ENCODE measurements at places on chromosomes 6 and 20.
A peak's percentile ranks its signal among the peaks of the same experiment; 100 is the strongest.

- no peak for DNase-seq
Measured at GRCh38 chr20:16771213-16771612, 23.1 kb downstream of the OTOR start.

- DNase-seq: peak; percentile 29
Measured at GRCh38 chr6:42030585-42031506, 19.5 kb upstream of the TAF8 start.

- no peak for DNase-seq
Measured at GRCh38 chr6:47034421-47034820, 7.7 kb downstream of the ADGRF1 start.

GRCh38 chr6:27994616-27995015 is 37.6 kb downstream of the OR2B6 start:
- no peak for DNase-seq

GRCh38 chr6:97049253-97050011 is 124.9 kb downstream of the KLHL32 start:
- no peak for DNase-seq

DNA sequence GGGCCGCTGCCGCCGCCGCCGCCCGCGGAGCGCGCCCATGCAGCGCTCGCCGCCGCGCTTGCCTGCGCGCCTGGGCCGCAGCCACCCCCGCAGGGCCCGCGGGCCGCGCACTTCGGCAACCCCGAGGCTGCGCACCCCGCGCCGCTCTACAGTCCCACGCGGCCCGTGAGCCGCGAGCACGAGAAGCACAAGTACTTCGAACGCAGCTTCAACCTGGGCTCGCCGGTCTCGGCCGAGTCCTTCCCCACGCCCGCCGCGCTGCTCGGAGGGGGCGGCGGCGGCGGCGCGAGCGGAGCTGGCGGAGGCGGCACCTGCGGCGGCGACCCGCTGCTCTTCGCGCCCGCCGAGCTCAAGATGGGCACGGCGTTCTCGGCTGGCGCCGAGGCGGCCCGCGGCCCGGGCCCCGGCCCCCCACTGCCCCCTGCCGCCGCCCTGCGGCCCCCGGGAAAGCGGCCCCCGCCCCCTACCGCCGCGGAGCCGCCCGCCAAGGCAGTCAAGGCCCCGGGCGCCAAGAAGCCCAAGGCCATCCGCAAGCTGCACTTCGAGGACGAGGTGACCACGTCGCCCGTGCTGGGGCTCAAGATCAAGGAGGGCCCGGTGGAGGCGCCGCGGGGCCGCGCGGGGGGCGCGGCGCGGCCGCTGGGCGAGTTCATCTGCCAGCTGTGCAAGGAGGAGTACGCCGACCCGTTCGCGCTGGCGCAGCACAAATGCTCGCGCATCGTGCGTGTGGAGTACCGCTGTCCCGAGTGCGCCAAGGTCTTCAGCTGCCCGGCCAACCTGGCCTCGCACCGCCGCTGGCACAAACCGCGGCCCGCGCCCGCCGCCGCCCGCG is 730 bp downstream of the INSM1 start:
- no peak for DNase-seq

GRCh38 chr20:59661621-59662020 is 57.3 kb downstream of the PHACTR3 start:
- no peak for DNase-seq

- DNase-seq: no peak
Measured at GRCh38 chr6:100768816-100769351, 112.2 kb downstream of the ASCC3 start.

- no peak for DNase-seq
Measured at GRCh38 chr20:36425166-36425565, 116.2 kb upstream of the MYL9 start.

- DNase-seq: peak; percentile 74
Measured at GRCh38 chr6:2970753-2971419, 481 bp downstream of the SERPINB6 start.

DNA sequence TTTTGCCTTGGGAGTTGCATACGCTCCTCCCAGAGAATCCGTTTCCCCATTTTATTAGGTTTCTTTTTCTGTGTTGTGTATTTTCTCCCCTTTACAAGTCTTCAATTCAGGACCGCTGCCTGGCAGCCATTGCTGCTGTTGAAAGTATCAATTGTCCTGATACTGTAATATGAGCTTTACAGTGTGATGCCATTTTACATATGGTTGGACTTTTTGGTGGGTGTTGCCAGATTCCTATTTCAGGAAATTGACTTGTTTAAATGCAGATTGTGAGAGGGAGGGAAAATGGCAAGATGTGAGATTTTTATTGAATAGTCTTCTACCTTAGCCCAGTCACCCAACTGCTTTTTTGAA is 1.2 kb downstream of the PANK2 start:
- no peak for DNase-seq

DNA sequence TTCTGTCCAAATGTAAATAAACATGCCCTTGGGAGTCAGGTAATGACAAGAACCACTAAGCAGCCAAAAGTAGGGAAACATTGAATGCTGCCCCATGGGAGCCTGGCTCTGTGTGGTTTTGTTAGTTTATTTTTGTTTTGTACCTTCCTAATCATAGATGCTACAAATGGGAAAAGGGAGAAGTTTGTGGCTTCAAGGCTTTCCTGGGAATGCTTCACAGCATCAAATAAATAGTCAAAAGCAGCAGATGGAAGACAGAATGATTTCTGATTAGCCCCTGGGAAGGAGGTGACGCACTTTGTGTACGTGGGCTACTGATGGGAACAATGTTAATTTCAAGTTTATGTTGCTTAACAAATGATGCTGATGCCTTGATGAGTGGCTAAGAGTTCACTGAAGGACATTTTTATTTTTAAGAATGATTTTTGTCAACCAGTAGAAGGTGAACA is 532.7 kb downstream of the BCKDHB start:
- no peak for DNase-seq

DNA sequence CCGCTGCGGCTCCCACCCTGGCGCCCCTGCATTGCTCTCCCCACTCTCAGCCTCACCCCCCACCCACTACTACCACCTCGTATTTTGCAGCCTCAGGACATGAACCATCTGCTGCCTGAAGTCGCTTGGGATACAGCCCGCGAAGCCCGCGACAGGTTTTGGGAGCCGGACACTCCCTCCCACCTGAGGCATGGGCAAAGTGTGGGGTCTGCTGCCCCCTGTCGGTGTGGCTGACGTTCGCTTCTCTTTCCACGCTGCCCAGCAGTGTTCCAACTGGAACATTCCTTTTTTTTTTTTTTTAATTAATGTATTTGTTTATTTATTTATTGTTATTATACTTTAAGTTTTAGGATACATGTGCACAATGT is 15.3 kb upstream of the LPA start:
- no peak for DNase-seq

- DNase-seq: no peak
Measured at GRCh38 chr20:44688053-44688625, 27.0 kb upstream of the CCN5 start.

DNA sequence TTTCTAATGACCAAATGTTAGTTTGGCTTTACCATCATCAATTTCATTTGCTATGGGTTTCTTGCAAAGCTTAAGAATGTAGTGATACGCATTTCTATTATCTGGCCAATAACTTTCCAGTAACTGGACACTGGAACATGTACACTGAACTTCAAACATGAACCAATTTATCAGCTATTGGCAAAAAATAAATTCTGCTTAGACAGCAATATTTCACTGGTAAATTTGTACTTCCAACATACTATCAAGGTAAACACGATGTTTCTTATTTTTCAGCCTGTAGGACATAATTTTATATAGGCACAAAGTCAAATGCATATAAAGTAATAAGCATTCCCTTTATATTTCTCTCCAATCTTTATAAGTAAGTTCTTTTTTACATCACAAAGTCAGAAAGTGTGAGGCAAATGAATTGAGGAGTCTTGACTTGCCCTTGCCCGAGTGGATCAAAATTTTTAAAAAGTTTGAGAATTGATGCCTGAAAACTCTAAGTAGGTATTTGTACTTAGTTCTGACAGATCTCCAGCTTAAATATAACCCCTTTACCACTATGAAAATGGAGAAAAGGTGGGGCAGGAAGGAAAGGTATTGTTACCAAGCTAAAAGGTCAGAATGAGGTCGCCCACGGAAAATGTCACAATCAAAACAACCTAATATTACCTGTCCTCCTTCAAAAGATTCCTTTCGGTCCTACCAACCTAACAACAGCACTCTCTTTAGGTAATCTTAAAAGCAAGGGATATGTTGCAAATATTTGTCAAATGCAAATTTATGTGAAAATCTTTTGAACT is 41.3 kb downstream of the STK38 start:
- DNase-seq: no peak

- no peak for DNase-seq
Measured at GRCh38 chr6:33174784-33175183, 17.5 kb downstream of the COL11A2 start.

- DNase-seq: no peak
Measured at GRCh38 chr6:41171908-41172307, 9.0 kb upstream of the TREM2 start.

DNA sequence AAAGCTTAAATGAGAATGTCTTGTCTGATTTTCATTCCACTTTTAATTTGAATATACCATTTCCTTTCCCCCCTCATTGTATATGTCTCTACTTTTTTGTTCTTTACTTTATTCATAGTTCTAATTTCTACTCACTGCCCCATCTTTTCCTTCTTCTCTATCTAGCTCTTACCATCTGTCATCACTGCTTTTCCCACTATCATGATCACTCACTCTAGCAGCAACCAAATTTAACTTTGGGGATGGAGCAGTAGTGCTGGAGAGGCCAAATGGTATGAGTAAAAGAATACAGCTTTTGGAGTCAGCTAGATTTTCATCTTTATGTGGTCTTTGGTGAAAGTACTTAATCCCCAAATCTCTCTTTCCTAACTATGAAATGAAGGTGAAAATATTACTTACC is 25.5 kb downstream of the QKI start:
- no peak for DNase-seq

DNA sequence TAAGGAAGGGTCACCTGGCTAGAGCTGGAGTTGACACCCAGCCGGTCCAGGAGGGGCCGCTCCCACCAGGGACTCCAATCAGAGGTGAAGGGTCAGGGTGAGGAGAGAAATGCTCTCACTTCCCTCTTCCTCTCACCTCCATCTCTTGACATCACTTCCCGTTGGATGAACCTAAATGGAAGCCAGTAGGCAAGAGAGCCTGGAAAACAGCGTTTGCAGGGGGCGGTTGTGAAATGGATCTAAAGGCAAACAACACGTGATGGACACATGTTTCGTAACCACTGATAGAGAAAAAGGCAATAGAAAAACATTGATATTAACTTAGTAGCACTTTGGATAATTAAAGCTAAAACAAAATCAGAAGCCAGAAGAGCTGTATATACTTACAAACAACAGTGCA is 105.6 kb upstream of the FOXA2 start:
- no peak for DNase-seq

DNA sequence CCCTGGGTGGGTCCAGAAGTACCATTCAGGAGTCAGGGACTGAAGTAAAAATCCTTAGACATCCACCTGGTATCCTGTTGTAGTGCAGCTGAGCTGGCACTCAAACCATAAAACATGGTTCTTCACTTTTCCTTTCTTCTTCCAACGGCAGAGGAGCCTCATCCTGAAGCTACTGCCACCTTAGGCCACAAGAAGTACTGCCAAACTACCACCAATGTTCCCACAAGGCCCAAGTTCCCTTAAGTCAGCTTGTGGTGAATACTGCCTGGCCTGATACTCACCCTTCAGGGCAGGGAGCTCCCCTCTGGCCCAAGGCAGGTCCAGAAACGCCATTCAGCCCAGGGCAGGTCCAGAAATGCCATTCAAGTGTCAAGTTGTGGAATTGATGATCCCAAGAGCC is 1053.4 kb upstream of the CITED2 start:
- no peak for DNase-seq

DNA sequence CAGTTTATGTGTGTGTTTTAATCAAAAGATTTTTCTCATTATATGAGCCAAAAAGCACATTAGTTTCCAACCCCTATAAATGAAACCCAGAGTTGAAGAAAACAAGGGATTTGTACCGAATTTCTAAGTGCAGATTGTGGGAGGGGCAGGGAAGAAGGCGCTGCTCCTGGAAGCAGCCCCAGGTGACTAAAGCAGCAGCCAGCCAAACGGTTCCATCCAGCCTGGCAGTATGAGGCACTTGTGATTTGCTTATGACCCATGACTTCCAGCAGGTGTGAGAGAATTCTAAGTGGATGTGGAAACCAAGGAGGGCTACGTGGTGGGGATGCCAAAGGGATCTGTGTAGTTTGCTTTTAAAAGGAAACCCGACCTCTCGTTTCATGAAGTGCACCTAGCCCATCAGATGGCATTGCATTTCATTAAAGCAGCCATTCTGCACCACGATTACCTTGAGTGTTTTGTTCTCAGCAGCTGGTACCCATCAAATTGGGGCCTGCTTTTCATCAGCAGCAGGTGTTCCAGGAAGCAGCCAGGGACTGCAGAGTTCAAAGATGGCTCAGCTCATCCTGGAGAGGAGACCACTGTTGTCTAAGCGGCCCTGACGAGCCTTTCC is 79.1 kb downstream of the DTD1 start:
- DNase-seq: no peak

DNA sequence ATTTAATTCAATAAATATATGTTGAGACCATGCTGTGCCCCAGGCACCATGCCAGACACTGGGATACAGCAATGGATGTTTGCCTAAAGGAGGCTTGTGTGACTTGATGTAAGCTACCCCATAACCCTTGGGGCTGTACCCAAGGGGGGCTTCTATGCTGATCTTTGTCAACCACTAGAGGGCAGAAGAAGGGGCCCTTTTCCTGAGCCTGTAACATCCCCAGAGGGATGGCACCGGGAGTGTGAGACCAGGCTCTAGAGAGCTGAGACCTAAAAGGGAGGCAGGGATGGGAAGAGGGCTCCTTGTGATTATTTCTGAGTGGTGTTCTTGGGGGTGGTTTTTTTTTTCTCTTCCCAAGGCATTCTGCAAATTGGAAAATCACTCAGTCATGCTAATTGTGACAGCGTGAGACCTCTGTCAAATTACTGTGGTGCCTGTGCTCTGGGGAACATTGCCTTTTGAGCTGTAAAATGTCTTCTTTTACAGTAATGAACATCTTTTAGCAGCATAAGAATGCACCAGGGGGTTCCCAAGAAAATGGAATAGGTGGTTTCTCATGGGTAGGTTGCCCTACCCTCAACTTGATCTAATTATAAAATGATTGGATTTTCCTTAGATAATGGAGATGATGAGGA is 138.7 kb upstream of the SLC24A3 start:
- DNase-seq: no peak

DNA sequence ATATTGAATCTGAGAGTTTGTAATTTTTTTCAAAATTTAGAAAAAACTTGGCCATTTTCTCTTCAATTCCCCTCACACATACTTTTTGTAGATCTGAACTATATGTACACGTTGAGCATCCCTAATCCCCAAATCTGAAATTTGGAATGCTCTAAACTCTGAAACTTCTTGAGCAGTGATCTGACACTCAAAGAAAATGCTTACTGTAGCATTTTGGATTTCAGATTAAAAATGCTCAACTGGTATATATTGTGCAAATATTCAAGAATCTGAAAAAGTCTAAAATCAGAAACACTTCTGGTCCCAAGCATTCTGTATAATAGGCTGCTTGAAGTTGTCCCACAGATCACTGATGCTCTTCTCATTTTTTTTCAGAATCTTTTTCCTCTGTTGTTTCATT is 78.8 kb upstream of the ZBTB24 start:
- no peak for DNase-seq

All from bone marrow (tissue), 2 donors.